H4 (cell line): ENCODE measurements at places on chromosomes 12 and 14. TPM values are rescaled to one million over a fixed set of nuclear protein-coding genes. Genes with fewer than 3 reads are reported as not detected.

GRCh38 chr14:36105401-36105800 lies 71.1 kb downstream of the PTCSC3 start:
- DNase-seq = peak; percentile 60

DNA sequence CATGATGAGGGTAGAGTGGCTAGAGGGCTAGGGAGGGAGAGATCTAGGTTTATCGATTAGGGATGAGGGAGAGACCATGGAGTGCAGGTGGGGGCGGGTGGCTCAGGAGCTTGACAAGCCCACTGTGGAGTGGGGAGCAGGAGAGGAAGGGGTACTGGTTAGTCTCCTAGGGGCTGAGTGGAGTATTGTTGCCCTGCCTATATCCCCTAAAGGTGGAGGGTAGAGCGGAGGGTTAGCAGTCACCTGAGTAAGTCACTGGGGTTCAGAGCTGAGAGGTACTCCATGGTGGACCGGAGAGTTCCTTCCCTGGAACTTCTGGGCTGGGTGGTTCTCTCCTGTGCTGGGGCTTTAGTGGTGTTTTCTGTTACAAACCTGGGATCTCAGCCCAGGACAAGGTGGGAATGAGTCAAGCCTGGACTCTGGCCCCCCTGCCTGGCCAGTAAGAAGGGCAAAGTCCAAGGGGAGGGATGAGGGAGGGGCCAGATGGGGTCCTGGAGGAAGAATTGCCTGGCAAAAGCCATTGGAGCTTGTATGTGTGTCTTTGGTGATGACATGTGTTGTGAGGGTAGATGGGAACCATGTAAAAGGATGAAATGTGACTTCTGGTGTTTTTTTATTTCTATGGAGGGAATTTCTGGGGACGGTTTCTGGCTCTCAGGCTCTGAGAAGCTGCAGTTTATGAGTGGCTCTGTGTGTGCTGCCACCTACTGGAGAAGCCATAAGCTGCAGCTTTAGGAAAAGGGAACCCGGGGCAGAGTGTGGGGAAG lies at the start of gene CIDEB:
Gene CIDEB (minus strand): TSS at position 403 of the 767 bp plus-strand sequence. CDS start 119 bp downstream, at position 284.
- peak; percentile 31 for DNase-seq

GRCh38 chr14:104633276-104634137 lies 28.9 kb upstream of the TMEM179 start:
- no peak for DNase-seq

DNA sequence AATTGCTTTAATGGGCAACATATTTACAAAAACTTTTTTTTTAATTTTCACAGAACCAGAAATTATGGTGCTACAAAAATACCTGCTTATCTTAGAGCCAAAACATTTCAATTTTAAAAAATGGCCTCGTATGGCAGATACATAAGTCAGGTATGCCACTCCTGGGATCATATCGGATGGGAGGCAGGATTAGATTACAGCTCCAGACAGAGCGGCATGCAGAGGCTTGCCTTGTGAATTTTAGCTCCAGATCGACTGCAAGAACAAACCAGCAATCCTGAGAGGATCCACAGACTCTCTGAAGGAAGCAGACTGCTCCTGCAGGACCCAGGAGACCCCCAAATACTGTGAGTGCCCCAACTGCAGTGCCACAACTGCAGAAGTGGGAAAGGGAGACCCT lies 169.3 kb upstream of the AMIGO2 start:
- DNase-seq = no peak

GRCh38 chr12:2539938-2540337 lies 254.8 kb upstream of the FKBP4 start:
- DNase-seq = no peak

- peak; percentile 91 for DNase-seq
These were observed 47.9 kb downstream of the RPH3A start for GRCh38 chr12:112839386-112839972.

GRCh38 chr14:94110552-94111181 lies at the start of gene IFI27:
IFI27 (plus strand) TSS chr14:94110736.
- DNase-seq = peak; percentile 96

- DNase-seq = no peak
These were observed 406.1 kb upstream of the TMPO start for GRCh38 chr12:98109266-98109665.

- no peak for DNase-seq
These were observed 26.9 kb upstream of the CCDC88C start for GRCh38 chr14:91444335-91445020.

- no peak for DNase-seq
These were observed 58.7 kb downstream of the SSH1 start for GRCh38 chr12:108798551-108799221.

DNA sequence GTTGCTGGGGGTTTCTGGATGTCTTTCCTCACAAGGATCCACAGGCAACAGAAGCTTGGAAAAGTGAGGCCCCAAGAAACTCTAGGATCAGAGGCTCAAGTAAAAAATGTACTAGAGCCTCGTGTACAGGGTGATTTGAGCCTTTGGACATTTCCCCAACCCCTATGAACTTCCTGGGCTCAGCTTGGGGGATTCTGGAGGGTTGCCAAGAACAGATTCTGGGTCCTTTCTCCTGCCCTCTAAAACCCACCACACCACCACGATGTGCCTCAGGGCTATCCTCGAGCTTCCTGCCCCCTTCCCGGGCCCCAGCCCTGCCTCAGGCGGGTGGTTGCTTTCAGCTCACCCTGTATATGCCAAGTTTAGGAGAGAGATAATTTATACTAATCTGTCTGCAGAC lies 583 bp downstream of the FAM186B start:
- DNase-seq = no peak

DNA sequence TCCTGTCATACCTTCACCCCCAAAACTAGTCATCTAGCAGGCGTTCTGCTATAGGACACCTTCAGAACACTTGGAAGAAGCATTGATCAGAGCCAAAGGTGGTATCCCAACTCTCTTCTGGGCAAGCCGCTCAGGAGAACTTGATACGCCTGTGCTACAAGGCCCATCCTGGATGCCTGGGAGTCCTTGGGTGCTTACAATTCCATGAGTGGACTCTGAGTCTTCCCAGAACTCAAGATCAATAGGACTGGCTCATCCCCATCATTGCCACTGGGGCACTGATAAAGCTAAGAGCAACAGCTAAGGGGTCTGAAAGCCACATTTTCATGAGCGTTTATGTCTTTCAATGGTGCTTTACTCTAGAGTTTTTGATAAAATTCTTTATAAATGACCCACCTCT lies 1.9 kb downstream of the SPTB start:
- no peak for DNase-seq

- peak; percentile 65 for DNase-seq
These were observed 73.9 kb downstream of the HSD17B6 start for GRCh38 chr12:56836800-56837663.

- DNase-seq = peak; percentile 59
These were observed 11.8 kb downstream of the FOXG1 start for GRCh38 chr14:28778138-28779117.

- peak; percentile 3 for DNase-seq
These were observed 1057.8 kb downstream of the FSCB start for GRCh38 chr14:43449291-43449690.

DNA sequence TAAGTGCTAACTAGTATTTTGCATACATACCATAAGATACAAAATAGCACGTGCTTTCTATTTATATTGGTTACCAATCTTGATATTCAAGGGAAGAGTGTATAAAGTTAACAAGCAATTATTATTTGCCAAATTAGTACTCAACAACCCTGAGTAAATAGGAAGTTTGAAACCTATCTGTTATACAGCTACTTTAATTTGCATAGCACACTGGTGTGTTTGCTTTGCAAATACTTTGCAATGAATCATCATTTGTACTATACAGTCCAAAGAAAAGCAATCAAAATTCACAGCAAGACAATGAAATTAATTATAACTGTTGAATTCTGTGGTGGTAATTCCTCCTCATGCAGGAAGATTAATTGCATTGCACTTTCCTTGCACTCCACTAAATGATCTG lies 469.1 kb downstream of the PRKD1 start:
- DNase-seq = no peak

GRCh38 chr12:124550123-124551089 lies 17.0 kb downstream of the NCOR2 start:
- peak; percentile 40 for DNase-seq

DNA sequence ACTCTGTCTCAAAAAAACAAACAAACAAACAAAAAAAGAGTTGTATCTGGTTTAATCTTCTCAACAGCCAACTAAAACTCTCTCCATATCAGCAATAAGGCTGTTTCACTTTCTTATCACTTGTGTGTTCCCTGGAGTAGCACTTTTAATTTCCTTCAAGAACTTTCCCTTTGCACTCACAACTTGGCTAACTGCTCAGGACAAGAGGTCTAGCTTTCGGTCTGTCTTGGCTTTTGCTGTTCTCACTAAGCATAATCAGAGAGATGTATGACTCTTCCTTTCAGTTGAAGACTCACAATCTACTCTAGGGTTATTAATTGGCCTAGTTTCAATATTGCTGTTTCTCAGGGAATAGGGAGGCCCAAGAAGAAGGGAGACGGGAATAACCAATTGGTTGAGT lies 12.3 kb downstream of the NEMP1 start:
- DNase-seq = no peak

- DNase-seq = no peak
These were observed 59.6 kb upstream of the FERMT2 start for GRCh38 chr14:53010193-53011040.

GRCh38 chr14:104889375-104889757 lies 24.3 kb downstream of the CEP170B start:
- DNase-seq = no peak

DNA sequence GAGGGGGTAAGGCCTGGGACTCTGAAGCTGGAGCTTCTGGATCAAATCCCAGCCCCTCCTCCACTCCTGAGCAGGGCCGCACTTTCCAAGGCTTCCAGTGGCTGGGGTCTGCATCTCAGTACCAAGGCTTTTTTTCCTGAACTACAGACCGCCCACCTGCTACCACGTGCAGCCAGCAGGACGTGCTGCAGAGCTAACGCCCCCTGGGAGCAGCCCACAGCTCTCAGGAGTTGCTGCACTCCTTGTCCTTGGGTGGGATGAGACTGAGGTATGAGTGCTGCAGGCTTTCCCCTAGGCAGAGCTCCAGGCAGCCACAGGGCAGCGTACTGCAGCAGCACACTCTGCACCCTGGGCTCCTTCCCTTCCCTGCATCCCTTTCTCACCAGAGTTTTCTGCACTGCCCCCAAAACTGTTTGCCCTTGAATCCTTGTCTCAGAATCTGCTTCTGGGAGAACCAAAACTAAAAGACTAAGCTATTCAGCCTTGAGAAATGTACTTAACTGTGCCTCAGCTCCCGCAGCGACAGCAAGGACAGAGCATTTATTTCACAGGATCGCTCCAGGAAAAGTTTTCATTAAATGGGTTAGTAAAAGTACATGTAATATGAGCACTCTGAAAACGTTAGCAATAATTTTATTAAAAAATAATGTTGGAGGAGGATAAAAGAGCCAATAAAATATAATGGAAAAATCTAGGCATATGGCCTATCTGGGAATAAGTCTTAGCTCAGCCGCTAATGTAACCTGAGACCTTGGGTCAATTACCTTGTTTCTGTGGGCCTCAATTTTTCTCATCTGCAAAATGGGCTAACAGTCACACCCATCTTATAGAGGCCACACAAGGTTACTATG lies 25.5 kb downstream of the RBM19 start:
- DNase-seq = no peak

- no peak for DNase-seq
These were observed 2.8 kb upstream of the CD4 start for GRCh38 chr12:6786416-6787094.

DNA sequence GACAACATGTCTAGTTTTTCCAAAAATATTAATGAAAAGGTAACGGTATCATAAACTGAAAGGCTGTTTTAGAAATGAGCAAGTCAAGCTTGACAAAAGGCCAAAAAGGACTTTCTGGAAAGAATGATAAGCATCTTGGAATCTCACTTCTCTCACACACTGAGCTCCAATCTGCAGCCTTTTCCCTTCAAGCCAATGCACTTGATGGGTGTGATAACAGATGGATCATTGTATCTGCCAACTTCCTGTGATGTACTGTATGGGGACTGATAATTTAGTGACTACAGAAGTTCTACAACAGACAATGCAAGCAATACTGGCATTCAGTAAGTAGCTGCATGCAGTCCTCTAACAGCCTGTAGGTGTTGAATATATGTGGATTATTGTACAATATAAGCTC lies 147.1 kb downstream of the MED13L start:
- DNase-seq = no peak

Gene ACSM4
- not detected in 2 replicates for total RNA-seq

Gene L3HYPDH
- 60.8 and 68.0 TPM in 2 replicates for total RNA-seq

Gene SYCP3
- total RNA-seq = not detected in 2 replicates

Gene FGF6
- total RNA-seq = not detected in 2 replicates

Gene CMKLR1
- total RNA-seq = 1.5 and 1.6 TPM in 2 replicates

Gene RFLNA
- not detected in 2 replicates for total RNA-seq

Gene DEPDC4
- total RNA-seq = 2.3 and 2.5 TPM in 2 replicates
